Activated naive CD4-positive, alpha-beta T cell treated with anti-CD3 and anti-CD28 coated beads for 36 hours (primary cell): ENCODE measurements at places on chromosomes 2 and 18. TPM values are rescaled to one million over a fixed set of nuclear protein-coding genes. Genes with fewer than 3 reads are reported as not detected.
A peak's percentile ranks its signal among the peaks of the same experiment; 100 is the strongest.

Gene ANKRD30BL
- total RNA-seq, result not detected

Gene SH3RF3
- total RNA-seq, result 1.8 TPM

Gene ALPP
- not detected for total RNA-seq

Gene PAX3
- not detected for total RNA-seq

Gene ALPG
- not detected for total RNA-seq

Gene DNAH7
- not detected for total RNA-seq

Gene DCC
- not detected for total RNA-seq

- H3K4me3 ChIP-seq, result no peak overlapping the region
- H3K27ac ChIP-seq, result no peak overlapping the region
- H3K36me3 ChIP-seq, result no peaks in the 10 kb centered on the region
- H3K27me3 ChIP-seq, result peaks cover 11% of the 10 kb centered on the region
- no peak for DNase-seq
Measured at GRCh38 chr2:233766416-233766815, 6.3 kb downstream of the UGT1A1 start.

GRCh38 chr2:62176801-62177200 is 19.1 kb upstream of the B3GNT2 start:
- H3K4me1 ChIP-seq, result peaks cover 4% of the 10 kb centered on the region
- no peak overlapping the region for H3K27ac ChIP-seq
- H3K4me3 ChIP-seq, result no peak overlapping the region
- no peak for DNase-seq

GRCh38 chr2:132391378-132391777 is 25.2 kb upstream of the GPR39 start:
- no peaks in the 10 kb centered on the region for H3K36me3 ChIP-seq
- DNase-seq, result no peak
- H3K27ac ChIP-seq, result no peak overlapping the region
- no peaks in the 10 kb centered on the region for H3K4me1 ChIP-seq
- H3K4me3 ChIP-seq, result no peak overlapping the region
- H3K27me3 ChIP-seq, result peaks cover 4% of the 10 kb centered on the region

- no peaks in the 10 kb centered on the region for H3K27me3 ChIP-seq
- H3K27ac ChIP-seq, result no peak overlapping the region
- no peak overlapping the region for H3K4me3 ChIP-seq
- peaks cover 15% of the 10 kb centered on the region for H3K36me3 ChIP-seq
Measured at GRCh38 chr2:24887307-24887874, 32.6 kb downstream of the ADCY3 start.

DNA sequence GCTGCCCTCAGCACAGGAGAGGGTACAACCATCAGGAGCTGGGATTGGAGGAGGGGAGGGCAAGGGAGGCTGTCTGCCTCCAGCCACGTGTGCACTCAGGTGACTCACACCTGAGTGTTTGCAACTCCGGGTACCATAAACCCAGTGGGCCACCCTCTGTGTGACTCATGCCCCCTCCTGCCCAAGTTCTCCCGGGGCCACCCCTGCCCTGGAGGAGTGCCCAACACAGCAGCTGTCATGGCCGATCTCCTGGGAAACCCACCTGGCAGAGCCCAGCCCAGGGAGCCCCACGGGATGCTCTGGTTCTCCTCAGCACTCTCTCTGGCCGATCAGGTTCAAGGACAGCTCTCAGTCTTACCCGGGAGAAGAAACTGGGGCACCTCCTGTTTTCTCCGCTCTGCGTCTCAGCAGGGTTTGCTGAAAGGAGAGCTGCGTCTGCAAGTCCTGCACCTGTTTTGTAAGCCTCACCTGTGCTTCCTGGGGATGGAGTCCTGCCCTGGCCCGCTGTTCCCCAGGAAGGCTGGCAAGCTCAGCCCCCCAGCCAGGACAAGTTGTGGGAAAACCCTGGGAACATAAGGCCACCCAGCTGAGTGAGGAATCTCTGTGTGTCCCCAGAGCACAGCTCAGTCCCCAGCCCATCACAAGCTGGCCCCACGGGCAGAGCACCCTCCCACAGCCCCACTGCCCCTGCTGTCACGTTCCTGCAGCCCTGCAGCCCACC is 44.0 kb upstream of the UBE2F start:
- peak overlapping the region; percentile 46 for H3K27ac ChIP-seq
- no peaks in the 10 kb centered on the region for H3K36me3 ChIP-seq
- H3K27me3 ChIP-seq, result no peaks in the 10 kb centered on the region
- peak overlapping the region; percentile 52 for H3K4me3 ChIP-seq
- H3K4me1 ChIP-seq, result peaks cover 21% of the 10 kb centered on the region

GRCh38 chr2:132441051-132441450 is 24.4 kb downstream of the GPR39 start:
- no peaks in the 10 kb centered on the region for H3K36me3 ChIP-seq
- H3K27me3 ChIP-seq, result no peaks in the 10 kb centered on the region
- DNase-seq, result no peak
- H3K27ac ChIP-seq, result no peak overlapping the region
- H3K4me1 ChIP-seq, result no peaks in the 10 kb centered on the region

- H3K27me3 ChIP-seq, result no peaks in the 10 kb centered on the region
- no peak overlapping the region for H3K4me3 ChIP-seq
- no peaks in the 10 kb centered on the region for H3K36me3 ChIP-seq
- no peak for DNase-seq
- H3K27ac ChIP-seq, result no peak overlapping the region
- no peaks in the 10 kb centered on the region for H3K4me1 ChIP-seq
Measured at GRCh38 chr2:121689356-121689755, 40.1 kb upstream of the CLASP1 start.

DNA sequence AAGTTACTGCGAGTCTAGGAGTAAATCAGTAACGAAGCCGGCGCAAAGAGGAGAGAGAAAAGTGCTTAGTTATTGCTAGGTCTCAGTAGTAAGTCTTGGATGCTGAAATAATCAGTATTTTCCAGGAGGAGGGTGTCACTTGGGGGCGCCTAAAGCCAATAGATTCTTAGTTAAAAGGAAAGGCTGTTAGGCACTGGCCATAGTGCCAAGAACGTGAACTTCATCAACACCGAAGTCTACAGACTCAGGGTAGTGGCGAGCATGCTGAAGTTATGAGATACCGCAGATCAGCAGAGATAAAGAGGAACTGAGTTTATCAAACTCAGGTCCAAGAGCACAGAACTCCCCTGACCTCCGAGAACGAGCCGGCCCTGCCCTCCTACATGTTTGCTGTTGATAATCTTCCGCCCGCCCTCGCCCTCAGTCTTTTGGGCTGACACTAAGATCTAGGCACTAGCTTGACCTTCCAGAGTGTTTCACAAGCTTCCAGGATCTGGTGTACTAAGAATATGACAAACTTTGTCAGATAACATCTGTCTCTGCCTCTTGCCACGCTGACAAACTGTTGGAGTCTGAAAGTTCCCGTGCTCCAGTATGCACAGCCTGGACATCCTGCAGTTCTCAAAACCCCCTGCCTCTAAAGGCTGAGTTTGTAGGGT is 49.2 kb downstream of the CYB5A start:
- no peak overlapping the region for H3K27ac ChIP-seq
- no peaks in the 10 kb centered on the region for H3K36me3 ChIP-seq
- H3K27me3 ChIP-seq, result peaks cover 14% of the 10 kb centered on the region
- DNase-seq, result peak; percentile 18
- no peak overlapping the region for H3K4me3 ChIP-seq

DNA sequence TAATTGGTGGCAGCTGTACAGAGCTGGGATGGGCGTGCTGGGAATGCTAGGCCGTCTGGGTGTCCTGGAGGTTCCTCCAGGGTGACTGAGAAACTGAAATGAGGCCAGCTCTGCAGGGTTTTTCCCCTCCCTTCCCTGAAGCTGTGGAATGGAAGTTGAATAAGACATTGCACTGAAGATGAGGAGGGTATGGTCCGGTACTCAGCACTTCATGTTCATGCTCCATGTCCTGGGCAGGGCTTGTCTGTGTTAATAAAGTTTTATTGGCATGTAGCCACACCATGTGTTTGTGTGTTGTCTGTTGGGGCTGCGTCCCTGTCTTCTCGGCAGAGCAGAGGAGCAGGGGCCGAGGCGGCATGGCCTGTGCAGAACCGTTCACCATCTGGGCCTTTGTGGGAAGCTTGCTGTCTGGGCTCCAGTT is 154.0 kb downstream of the LDLRAD4 start:
- peak; percentile 20 for DNase-seq
- H3K27me3 ChIP-seq, result no peaks in the 10 kb centered on the region
- H3K27ac ChIP-seq, result no peak overlapping the region
- no peak overlapping the region for H3K4me3 ChIP-seq
- H3K36me3 ChIP-seq, result no peaks in the 10 kb centered on the region

GRCh38 chr18:69951182-69951581 is 3.5 kb upstream of the CD226 start:
- H3K36me3 ChIP-seq, result peaks cover 12% of the 10 kb centered on the region
- H3K4me1 ChIP-seq, result peaks cover 37% of the 10 kb centered on the region
- H3K27me3 ChIP-seq, result no peaks in the 10 kb centered on the region

DNA sequence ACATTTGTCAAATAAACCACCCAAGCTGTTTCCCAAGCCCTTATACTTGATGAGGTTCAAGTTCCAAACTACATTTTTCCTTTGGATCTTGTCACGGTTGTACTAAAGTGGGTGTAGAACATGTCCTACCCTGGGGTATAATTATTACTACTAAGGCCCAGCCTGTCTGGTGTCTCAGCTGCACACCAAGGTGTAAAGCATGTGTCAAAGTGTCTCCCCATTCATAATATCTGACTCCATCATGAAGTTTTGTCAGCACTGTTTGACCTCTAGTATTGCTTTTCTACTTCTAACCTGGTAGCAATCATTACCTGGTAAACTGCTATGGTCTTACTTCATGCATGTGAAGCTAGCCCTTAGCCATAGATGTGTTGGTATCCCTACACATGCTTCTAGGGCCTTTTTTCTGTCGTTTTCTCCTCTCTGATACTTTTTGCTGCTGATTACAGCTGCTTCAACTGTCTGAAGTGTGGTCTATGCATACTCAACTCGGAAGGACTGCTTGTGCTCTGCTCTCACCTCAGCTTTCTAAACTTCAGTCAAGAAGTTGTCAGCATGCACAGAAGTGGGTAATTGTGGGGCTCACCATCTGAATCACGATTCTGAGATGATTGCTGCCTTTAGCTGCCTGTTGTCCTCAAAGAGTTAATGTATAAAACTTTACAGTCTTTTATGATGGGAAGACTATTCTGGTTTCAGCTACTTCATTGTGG is 445.7 kb upstream of the TRIB2 start:
- H3K36me3 ChIP-seq, result no peaks in the 10 kb centered on the region
- H3K4me1 ChIP-seq, result peaks cover 20% of the 10 kb centered on the region
- no peaks in the 10 kb centered on the region for H3K27me3 ChIP-seq
- no peak overlapping the region for H3K27ac ChIP-seq

- H3K4me3 ChIP-seq, result no peak overlapping the region
- no peak for DNase-seq
Measured at GRCh38 chr2:99404797-99405669, 67.8 kb downstream of the EIF5B start.

DNA sequence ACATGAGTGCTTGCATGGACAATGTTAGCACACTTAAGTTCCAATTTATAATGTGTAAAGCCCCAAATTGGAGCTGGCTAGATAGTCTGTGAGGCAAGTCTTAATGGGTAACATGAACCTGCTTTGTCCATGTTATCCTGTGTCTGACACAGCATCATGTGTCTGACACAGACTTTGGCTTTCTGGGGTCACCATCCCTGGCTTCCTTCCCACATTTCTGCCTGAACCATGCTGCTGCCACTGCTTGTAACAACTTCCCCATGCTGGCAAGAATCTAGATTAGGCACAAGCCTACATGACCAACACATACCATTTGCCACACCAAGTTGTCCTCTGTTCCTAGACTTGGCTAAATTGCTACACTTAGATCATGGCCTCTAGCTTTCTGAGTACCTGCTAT is 49.8 kb upstream of the ZBTB7C start:
- H3K36me3 ChIP-seq, result no peaks in the 10 kb centered on the region
- no peak overlapping the region for H3K27ac ChIP-seq
- H3K4me3 ChIP-seq, result no peak overlapping the region
- H3K27me3 ChIP-seq, result peaks cover 42% of the 10 kb centered on the region
- no peak for DNase-seq

DNA sequence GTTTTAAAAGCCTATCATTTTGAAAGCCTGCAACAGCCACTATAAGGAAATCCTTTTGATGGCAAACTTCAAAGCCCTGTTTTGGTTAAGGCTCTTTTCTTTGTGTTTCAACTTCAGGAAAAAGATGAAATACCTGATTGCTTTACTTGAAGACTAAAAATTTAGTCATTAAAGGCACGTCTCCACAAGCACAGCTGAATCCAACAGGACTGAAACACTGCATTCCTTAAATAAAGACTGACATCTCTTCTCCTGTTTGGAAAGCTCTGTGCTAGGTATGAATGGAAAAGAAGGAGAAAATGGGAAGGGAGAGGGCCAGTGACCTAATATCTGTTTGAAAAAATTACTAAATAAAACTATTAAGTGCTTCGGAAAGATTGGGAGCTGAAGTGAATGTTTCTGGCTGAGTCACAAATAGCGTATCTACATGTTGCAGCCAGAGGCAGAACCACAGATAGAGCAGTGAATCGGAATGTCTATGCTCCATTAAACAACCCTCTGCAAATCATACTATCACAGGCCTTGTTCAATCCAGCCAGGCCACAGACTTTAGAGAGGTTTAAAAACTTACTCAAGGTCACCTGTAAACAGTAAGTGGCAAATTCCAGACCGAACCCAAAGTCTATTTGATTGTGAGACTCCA is 21.1 kb upstream of the RALBP1 start:
- H3K27me3 ChIP-seq, result no peaks in the 10 kb centered on the region
- no peak overlapping the region for H3K4me3 ChIP-seq
- no peak overlapping the region for H3K27ac ChIP-seq

- H3K36me3 ChIP-seq, result peaks cover 53% of the 10 kb centered on the region
- peak overlapping the region; percentile 62 for H3K4me3 ChIP-seq
- DNase-seq, result no peak
- H3K4me1 ChIP-seq, result peaks cover 41% of the 10 kb centered on the region
- no peak overlapping the region for H3K27ac ChIP-seq
- no peaks in the 10 kb centered on the region for H3K27me3 ChIP-seq
Measured at GRCh38 chr18:5239447-5239846, 42.4 kb upstream of the AKAIN1 start.

DNA sequence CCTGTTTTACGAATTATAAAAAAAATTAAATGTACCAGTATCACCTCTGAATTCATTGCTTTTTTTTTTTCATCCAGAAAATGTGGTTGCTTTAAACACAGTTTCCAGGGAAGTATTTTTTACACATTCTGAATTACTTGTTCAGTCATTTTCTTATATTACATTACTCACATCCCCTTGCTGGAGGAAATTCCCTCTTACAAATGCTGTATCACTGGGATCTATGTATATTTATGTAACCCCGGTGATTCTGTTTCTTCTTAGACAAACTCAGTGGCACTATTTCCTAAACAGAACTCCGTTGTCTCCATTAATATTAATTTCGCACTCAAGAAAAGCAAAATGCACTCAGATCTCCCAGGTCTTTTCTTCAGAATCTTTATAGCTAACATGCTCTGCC is 1078.5 kb upstream of the ZEB2 start:
- no peak for DNase-seq
- H3K4me1 ChIP-seq, result no peaks in the 10 kb centered on the region
- no peak overlapping the region for H3K27ac ChIP-seq
- H3K36me3 ChIP-seq, result no peaks in the 10 kb centered on the region
